ENCODE measurements at places on chromosomes 7 and 10. TPM values are rescaled to one million over a fixed set of nuclear protein-coding genes. Genes with fewer than 3 reads are reported as not detected.

The NACAD gene
- 10.0 TPM for total RNA-seq

The NAMPT gene
- total RNA-seq = 237 TPM

GRCh38 chr10:52312942-52313255 lies 1.2 kb upstream of the DKK1 start:
- DNase-seq = no peak

The CYP26C1 gene
- 0.23 TPM for total RNA-seq

DNA sequence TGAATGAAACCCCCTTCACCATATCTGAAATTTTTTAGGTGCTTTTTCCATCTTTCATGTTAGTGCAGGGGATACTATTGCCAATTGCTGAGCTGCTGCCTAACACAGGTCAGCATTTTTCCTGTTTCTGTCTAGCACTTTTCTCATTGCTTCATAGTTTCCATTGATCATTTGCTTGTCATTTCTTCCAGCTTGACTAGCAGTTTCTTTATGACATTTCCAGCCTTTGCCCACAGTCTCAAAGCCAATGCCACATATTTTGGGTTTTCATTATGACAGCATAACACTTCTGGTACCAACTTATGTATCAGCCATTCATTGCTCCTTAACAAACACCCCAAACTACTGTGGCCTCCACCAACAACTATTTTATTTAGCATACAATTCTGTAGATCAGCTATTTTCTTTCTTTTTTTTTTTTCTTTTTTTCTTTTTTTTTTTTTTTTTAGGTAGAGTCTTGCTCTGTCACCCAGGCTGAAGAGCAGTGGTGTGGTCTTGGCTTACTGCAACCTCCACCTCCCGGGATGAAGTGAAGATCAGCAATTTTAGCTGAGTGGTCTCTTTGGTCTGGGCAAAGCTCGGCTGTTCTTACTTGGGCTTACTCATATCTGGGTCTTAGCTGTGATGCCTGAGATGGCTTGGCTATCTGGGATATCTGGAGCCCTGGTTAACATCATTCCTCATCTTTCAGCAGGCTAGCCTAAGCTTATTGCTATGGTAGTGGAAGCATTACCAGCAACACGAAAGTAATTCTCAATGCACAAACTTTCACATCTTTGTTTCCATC lies 102.3 kb downstream of the EPC1 start:
- DNase-seq = no peak

The ASB10 gene
- total RNA-seq = not detected

- no peak for DNase-seq
These were observed 47.5 kb downstream of the CCDC172 start for GRCh38 chr10:116371737-116372136.

DNA sequence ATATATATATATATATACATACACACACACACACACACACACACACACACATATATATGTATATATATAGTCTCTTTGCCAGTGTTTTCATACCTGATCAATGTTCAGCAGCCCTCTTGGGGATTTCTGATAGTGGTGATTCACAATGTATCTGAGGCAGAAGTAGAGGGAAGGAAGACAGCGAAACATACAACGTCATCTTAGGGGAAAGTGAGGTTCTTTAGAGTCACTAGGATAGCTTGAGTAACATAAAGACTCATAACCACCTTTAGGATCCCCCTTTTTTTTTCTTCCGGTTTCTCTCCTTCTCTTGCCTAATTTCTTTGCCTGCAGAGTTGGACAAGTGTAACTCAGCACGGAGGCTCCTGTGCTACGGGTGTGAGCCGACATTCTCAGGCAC lies 56.6 kb downstream of the PODXL start:
- DNase-seq = no peak

The ZNF33B gene
- total RNA-seq = 15.7 TPM

GRCh38 chr7:79785556-79785955 lies 332.1 kb upstream of the MAGI2 start:
- DNase-seq = no peak

The MYPN gene
- total RNA-seq = 0.10 TPM

The PCLO gene
- total RNA-seq = 1.2 TPM

DNA sequence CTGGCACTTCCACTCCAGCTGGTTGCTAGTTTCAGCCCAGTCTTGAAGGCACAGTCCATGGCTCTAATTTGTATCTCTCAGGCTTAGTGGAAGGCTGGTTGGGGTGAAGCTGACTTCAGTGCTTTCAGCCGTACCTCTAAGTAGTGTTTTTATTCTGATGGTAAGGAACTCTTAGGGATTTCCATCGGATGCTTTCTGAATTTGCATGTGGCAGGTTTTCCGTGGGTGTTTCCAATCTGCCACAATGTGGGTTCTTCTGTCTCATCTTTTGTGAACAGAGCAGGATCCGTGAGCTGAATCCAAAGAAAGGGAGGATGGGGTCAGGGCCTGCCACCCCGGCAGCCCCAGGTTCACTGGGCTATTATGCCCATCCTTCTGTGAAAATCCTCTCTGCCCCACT lies 607.9 kb upstream of the MKI67 start:
- no peak for DNase-seq

The LIPA gene
- total RNA-seq = 83.3 TPM

DNA sequence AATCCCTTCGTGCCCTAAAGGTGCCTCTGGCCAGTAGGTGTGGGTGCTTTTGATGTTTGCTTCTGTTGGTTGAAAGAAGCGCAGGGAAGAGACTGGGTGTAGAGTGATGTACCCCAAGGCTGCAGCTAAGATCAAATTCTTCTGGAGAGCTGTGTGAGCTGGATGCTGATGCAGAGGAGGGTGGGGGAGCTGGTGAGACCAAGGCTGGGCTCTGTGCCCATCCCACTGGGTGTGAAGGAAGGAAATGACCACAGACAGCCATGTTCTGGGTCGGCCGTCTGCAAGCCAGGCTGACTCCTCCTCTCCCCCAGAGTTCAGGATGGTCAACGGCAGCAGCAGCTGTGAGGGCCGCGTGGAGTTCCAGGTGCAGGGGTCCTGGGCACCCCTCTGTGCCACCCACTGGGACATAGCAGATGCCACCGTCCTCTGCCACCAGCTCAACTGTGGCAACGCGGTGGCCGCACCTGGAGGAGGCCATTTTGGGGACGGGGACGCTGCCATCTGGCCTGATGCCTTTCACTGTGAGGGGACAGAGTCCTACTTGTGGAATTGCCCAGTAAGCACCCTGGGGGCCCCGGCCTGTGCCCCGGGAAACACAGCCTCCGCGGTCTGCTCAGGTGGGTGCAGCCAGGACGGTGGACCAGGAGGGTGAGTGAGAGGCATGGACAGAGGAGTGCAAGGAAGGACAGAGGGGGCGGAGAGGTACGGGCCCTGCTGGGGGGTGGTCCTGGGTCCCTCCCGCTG lies 5.1 kb downstream of the SCART1 start:
- no peak for DNase-seq

The CRTAC1 gene
- 53.1 TPM for total RNA-seq

GRCh38 chr7:18177815-18178660 lies 150.4 kb upstream of the PRPS1L1 start:
- DNase-seq = no peak

The SLC29A3 gene
- total RNA-seq = 8.8 TPM

DNA sequence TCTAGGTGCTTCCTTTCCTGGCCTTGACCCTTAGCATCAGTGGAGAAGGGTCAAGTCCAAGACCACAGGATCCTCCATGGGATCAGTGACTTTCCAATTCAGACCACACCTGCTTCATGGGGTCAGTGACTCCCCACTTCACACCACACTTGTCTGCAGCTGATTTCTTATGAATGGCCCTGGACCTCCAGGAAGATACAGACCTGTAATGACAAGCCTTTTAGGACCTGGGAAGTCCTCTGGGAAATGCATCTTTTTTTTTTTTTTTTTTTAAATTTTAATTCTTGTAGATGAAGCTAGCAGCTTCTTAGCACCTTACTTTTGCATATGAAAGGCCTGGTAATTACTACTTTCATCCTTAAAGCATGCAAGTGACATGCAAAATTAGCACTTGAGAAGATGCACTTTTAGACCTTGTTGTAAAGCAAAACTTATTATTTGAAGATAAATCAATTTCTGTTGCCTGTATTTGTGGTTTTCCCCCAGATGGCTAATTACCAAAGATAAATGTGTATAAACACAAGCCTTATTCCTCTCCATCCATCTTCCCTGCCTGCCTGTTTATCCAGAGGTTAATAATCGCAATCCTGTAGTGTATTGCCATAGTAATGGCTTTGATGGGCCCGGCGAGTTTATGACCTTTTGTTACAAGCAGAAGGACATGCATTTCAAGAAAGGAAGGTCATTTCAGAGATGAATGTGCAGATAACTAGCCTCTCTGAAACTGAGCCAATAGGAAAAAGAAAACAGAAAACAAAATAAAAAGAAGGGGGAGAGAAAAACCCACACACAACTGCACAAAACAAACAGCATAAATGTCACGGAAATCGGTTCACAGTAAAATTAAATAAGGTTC lies 1018.7 kb downstream of the TYW1 start:
- DNase-seq = no peak

DNA sequence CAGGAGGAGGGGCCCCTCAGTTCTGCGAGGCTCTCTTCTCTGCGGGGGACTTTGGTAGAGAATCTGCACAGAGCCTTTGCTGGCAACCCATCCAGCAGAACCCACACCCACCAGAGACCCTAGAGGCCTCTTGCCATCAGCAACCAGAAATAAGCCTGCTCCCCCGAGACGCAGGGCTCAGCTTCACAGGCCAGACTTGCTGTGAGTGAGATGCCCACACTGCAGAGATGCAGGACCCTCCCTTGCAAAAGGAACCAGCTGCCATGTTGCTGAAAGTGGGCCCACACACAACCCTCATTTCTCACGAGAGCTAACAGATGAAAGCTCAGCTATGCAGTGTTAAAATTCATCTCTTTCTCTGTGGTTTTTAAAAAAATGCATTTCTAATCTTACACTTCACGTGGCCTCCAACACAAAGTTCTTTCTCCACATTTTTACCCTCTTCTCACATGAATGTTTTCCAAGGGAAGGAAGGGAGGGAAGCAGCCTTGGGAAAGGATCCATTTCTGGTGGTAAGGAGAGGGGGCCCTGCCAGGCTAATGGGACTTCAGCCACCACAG lies 171.6 kb downstream of the CCDC3 start:
- no peak for DNase-seq
